ENCODE measurements at places on chromosomes 6 and 20.

GRCh38 chr20:389220-389619 is 8.7 kb downstream of the TRIB3 start:
- DNase-seq: no peak

DNA sequence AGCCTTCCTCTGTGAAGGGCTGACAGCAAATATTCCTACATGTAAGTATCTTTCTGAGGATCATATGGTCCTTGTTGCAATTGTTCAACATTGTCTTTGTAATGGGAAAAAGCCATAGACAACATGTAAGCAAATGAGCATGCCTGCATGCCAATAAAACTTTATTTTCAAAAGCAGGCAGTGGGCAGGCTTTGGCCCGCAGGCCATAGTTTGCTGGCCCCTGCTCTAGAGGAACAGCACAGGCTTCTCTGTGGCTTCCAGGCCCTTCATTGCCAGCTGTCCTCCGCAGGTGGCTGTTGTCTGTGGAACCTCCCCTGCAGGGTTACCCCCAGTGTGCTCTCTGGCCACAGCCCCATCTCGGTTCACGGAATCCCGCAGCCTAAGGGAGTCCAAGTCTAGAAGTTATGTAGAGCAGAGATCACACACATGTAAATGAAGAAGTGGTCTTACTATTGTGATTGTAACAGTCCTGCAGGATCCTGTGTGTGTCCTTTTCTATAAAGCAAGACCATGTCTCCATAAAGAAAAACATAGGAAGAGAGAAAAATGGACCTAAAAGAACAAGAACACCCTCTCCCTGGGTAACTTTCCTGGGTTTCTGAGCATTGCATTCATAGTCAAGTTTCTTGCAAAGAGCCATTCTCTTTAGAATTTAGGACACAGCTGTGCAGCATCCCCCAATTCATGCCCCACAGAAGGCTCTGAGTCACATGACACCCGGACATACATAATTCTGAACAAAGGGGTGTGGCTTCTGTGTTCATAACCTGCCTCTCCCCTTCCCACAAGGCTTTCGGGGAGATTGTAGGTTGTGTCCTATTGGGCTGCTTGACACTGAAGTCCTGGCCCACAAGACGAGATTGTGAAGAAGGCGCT is 10.0 kb downstream of the UNC93A start:
- DNase-seq: no peak

GRCh38 chr6:5729080-5729434 is 277.7 kb downstream of the NRN1 start:
- no peak for DNase-seq

DNA sequence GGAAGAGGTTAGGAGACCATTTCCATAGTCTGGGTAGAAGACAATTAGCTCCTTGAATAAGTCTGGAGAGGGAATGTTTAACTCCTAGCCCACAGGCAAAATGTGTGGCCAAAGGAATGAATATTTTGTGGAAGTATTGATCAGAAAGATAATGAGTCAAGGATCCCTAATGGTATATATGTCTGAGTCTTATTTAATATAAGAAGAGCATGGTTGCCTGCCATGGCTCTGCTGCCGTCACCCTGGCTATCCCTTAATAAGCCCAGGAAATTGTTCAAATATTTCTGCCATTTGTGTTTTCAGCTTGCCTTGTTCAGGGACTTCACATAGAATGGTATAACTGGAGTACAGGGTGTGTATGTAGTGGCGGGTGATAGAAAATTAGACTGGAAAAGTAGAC is 18.1 kb upstream of the CALHM6 start:
- DNase-seq: no peak

DNA sequence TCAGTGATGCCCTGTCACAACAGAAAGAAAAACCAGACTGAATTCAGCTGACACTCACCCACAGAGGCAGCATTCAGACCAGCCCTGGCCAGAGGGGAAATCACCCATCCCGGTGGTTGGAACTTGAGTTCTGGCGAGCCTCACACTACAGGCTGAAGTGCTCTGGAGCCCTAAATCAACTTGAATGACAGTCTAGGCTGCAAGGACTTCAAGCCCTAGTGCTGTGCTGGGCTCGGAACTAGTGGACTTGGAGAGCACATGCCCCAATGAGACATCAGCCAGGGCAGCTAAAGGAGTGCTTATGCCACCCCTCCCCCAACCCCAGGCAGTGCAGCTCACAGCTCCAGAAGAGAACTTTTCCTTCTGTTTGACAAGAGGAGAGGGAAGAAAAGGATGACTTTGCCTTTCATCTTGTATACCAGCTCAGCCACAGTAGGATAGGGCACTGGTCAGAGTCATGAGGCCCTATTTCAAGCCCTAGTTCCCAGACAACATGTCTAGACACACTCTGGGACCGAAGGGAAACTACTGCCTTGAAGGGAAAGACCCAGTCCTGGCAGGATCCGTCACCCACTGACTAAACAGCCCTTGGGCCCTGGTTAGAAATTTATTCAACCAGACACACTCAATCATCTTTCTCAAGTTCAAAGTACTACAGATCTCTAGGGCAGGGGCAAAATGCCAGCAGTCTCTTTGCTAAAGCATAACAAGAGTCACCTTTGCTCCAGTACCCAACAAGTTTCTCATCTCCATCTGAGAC is 43.2 kb upstream of the PNRC1 start:
- DNase-seq: no peak

Data from activated CD8-positive, alpha-beta memory T cell treated with anti-CD3 and anti-CD28 coated beads for 24 hours (primary cell).